ENCODE measurements at places on chromosomes 16 and 17.

- no peak for DNase-seq
Measured at GRCh38 chr16:22428654-22429053, 54.2 kb upstream of the CDR2 start.

DNA sequence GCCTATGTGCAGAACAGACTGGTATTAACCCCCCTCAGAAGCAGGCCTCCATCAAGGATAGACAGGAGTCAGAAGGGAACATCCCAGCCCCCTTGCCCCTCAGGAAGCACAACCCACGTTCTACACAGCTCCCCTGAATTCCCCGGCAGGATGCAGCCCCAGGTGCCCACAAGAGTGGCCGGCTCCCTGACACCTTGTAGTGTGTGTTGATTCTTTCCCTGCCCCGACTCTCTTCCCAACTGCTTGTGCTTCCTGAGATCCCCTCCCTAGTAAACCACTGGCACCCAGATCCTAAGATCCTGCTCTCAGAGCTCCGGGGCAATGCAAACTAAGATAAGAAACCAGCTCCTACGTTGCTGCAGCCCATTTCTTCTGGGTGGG, 34.8 kb upstream of the LITAF start:
- no peak for DNase-seq

GRCh38 chr16:12084436-12084835, 107.9 kb downstream of the SNX29 start:
- DNase-seq, result no peak

GRCh38 chr17:50883850-50884438, 17.8 kb upstream of the TOB1 start:
- DNase-seq, result no peak

DNA sequence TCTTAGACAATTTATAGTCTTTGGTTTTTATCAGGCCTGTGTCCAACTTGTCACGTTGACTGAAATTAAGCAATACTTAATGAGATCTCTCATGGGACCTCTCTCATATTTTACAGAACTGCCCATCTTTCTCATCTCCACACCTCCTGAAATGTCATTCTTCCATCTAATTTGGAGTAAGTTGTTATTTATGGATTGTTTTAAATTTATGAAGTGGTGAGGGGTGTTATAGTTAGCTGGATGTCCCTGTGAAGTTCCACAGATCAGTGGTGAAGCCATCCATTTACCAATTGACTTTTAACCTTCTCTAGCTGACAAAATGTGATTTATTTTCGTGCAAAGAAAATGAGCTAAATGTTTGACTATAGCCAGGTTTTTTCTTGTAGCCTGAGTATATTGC, 824.9 kb downstream of the KCNJ2 start:
- DNase-seq, result no peak

DNA sequence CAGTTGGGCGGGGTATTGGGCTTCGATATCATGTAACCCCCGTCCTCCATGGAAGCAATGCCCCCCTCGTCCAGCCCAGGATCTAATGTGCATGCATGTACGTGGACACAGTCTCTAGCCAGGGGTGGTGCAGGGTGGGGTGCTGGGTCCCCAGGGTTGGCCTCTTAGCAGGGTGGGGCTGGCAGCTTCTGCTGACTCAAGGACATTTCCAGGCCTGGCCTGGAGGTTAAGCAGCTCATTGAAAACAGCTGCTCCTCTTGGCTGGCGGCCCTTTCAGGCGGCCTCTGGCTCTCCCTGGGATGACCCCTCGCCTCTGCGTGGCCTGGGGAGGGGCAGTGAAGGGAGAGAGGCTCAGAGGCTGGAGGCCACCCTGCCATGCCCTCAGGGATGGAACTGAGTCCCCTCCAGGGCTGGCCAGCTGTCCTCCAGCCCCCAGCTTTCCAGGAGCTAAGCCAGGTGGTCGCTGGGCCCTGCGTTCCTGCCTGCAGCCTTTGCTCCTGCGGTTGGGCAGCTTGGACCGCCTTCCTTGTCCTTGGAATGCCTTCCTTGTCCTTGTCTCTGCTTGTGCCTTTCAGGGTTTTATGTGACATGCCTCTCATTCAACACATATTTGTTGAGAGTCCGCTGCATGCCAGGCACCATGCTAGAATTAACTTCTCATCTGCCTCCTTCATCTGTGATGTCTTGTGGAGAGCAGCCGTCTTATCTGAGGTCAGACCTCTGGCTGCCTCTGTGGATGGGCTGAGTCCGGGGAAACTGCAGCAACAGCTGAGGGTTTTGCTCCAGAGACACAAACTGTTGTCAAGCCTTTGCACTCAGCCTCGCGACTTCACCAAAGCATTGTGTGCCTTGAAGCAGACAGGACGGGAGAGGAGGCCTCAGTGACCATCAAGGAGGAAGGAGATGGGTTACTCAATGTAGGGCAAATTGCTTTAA, 26.6 kb downstream of the MRC2 start:
- peak; percentile 47 for DNase-seq

DNA sequence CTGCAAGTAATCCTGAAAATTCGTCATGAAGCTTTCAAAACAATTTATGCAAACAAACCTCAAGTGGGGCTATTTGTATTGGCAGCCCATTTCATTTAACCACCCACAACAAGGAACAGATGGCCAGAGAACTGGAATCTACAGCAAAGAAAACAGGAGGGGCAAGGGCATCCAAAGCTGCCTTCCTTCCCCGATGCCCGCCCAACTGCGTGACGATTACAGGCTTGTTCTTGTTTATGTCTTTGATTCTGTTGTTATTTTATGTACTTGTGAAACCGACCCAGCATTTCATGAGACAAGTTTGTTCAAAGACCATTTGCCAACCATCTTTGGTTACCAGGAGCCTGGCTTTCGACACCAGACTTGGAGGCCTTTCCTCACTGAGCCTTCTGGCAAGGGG, 59.1 kb upstream of the IRX6 start:
- DNase-seq, result no peak

DNA sequence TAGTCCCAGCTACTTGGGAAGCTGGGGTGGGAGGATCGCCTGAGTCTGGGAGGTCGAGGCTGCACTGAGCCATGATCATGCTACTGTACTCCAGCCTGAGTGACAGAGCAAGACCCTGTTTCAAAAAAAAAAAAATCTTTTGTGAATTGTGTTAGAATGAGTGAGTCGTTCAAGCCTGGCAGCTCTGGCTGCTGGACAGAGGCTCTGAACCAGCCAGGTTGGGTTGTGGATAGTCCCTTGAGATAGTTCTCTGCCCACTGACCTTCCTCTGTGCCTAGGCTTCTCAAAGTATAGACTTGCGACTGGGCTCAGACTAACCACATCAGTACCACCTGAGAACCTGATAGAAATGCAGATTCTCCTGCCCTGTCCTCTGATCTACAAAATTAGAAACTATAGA, 2.2 kb upstream of the KSR1 start:
- DNase-seq, result no peak

GRCh38 chr17:28475151-28475900, 1.9 kb downstream of the SLC13A2 start:
- DNase-seq, result no peak

GRCh38 chr17:2892305-2892971, 96.2 kb downstream of the RAP1GAP2 start:
- DNase-seq, result no peak

DNA sequence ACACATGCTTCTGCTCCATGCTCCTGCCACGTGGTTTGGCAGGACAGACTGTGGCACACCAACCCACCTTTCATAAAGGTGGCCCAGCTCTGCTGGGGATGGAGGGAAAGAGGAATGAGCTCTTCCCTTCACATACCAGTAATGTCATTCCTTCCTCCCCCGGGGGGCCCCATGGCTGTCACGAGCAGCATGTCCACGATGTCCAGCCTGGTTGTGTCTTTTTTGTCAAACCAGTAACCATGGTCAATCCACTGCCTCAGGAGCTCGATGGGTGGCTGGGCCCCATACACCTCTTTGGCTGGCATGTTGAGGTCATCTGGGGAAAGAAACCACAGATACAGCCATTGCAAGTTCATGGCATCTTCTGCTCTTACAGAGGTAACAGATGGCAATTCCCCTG, 96.6 kb downstream of the LYRM1 start:
- DNase-seq, result no peak

DNA sequence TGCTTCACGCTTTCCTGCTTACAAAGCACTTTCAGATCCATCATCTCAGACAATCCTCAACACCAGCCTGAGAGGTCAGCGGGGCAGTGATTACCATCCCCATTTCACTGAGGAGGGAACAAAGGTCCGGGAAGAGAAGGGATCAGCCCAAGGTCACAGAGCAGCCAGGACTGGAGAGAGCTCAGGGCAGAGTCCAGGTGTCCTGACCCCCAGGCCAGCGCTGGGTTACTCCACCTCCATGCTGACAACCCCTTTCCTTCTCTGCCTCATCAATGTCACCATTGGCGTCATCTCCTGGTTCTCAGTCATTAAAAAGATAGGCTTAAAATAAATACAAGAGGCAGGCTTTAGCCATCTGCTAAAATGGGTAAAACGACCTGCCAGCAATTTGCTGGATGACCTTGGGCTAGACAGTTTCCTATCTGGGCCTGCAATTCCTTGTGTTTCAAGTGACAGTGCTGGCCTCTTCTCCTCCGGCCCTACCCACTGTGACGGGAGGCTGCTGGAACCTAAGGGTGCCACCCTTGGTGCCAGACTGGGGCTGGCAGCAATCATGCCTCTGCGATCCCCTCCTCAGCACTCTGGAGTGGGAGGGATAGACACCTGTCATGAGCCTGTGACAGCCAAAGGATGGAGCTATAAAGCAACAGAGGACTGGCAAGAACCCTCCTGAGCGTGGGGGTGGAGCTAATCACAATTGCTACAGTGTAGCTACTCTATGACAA, 79.5 kb upstream of the CCL1 start:
- DNase-seq, result no peak

GRCh38 chr16:3042376-3042775, 4.0 kb upstream of the MMP25 start:
- DNase-seq, result no peak

GRCh38 chr16:71767060-71767900, 41.4 kb downstream of the AP1G1 start:
- no peak for DNase-seq

DNA sequence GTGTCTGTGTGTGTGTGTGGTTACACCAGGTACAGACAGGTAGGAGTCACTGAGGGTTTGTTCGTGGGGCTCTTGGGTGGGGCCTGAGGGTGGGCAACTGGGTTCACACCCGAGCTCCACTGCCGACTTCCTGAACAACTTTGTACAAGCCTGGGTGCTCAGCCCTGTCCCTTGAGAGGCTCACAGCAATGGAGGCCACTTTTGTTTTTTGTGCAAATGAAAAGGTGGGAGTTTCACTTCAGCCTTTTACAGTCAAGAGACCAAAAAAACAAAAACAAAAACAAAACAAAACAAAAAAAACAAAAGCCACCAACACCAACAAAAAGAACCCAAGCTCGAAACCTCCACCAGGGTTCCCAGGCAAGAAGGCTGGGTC, 2.4 kb downstream of the RHBDF2 start:
- no peak for DNase-seq

- DNase-seq, result peak; percentile 87
Measured at GRCh38 chr17:52995147-52995546, 827.6 kb upstream of the KIF2B start.

DNA sequence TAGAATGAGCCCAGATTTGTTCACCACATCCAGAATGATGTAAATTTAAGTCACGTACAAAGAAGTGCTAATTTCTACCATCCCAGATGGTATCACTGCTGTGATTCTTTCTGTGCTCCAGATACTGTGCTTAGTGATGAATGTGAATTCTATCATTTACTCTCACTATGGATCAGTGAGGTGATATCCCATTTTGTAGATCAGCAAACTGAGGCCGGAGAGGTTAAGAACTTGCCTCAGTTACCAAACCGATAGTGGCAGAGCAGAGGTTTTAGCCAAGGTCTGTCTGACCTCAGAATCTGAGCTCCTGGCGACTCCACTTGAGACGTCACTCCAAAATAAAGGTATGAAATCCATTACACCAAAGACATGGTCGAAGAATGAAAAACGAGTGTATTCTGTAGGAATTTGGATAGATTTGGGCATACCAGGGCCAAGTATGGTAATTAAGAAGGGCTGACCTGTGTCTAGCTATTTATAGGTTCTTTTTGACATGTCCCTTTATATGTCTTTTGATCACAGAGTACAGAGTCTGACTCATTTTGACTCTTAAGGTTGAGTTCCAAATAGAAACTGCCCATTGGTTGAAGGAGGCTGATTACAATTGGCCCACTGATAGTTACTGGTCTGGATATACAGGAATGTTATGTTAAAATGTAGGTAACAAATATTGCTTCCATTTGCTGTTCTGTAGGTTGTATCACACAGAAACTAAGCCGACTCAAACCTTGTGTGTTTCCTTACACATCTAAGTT, 10.0 kb downstream of the MAP2K6 start:
- no peak for DNase-seq

DNA sequence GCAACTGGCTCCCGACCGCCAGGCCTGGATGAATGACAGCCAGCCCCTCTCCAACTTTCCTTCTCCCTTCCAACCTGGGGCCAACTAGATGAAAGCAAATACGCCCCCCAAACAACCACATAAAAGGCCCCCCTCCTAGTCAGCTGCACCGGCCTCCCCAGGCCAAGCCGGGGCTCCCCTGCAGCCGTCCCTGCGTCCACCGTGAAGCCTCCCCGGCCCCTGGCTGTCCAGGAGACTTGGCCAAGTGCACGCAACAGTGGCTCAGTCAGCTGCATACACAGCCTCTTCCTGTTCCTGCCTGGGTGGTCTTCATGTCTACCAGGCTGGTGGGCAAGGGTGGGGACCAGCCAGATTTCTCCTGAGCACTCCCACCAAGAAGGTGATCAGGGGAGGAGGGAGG, 16.0 kb downstream of the DNAH17 start:
- DNase-seq, result no peak

- DNase-seq, result no peak
Measured at GRCh38 chr17:75077496-75078283, 10.1 kb upstream of the SLC16A5 start.

GRCh38 chr17:77555741-77556291, 402.7 kb upstream of the TNRC6C start:
- DNase-seq, result peak; percentile 94

DNA sequence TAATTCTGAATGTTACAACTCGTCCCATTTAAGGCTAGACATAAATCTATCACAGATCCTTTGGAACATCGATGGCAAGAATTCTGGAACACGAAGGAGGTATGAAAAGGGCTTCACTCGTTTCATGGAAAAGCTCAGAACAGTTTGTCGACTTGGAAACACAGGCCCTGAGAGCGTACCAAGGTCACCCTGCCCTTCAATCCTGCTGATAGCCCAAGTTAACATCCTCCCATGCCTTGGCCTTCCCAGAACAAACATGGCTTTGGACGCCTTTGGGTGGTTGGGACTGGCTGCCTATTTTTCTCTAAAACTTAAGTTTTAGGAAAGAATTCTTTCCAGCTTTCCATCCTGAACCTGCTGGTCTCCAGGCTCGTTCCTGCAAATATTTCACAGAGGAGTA, 396.1 kb downstream of the MAF start:
- DNase-seq, result no peak

DNA sequence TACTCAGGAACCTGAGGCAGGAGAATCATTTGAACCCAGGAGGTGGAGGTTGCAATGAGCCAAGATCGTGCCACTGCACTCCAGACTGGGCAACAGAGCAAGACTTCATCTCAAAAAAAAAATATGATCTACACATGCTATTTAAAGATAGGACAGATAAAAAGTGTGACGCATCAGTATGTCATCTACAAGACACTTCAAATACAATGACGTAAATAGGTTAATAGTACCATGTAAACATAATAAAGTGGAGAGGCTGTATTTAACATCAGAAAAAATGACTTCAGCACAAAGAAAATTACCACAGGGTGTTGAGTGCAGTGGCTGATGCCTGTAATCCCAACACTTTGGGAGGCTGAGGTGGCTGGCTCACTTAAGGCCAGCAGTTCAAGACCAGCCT, 20.2 kb downstream of the ZNF778 start:
- DNase-seq, result no peak
